Right lung (tissue), 10 donors: ENCODE measurements at places on chromosomes 4 and X.

GRCh38 chr4:60617731-60618130, 582.4 kb upstream of the ADGRL3 start:
- no peak for DNase-seq

DNA sequence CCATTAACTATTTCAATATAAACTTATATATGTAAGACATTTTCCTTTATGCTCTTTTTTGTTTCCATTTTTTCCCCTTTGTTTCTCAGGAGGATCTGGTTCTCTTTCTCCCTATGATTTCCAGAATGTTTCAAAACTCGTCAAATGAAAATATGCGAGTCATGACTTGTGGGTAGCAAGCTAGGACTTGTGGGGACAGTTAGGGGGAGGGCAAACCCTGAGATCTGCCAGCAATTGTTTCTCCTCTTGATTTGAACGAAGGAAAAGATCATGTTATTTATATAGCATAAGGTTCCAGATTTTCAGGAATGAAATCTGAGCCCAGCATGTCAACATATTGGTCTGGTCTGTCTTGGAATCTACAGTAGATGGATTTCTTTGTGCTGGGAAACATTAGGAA, 28.9 kb upstream of the GPC4 start:
- DNase-seq: no peak

DNA sequence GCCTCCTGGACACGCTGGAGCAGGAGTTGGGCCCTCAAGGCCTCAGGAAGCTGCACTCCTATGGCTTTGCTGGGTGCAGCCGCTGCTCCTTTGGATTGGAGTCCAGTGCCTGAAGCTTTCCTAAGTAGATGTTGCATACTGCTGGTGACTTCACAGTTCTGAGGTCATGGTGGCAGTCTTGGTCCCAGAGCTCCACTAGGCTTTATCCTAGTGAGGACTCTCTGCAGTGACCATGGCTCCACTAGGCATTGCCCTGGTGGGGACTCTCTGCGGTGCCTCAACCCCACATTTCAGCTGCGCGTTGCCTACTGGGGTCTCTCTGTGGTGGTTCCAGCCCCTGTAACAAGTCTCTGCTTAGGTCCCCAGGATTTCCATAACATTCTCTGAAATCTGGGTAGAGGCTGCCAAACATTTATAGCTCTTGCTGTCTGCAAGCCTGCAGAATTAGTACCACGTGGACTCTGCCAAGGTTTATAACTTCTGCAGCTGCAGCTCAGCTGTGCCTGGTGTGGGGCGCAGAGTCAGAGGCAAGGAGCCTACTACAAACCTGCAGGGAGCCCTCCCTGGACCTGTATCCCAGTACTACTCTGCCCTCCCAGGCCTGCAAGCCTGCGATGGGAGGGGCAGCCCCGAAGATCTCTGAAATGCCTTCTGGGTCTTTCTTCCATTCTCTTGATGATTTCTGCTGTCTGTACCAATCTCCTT, 46.0 kb upstream of the NFKB1 start:
- peak; percentile 33 for DNase-seq

DNA sequence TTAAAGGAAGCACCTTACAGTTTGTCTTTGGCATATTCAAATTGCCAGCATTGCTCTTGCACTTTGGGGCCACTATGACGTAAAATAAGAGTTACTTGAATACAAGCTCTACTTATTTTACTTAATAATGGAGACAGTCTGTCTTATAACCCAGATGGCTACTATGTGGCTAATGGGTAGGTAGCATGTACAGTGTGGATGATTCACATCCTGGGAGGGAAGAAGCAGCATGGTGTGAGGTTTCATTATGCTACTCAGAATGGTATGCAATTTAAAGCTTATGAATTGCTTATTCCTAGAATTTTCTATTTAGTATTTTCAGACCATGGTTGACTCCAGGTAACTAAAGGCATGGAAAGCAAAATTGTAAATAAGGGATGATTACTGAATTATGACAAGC, 761.8 kb upstream of the ATOH1 start:
- no peak for DNase-seq

GRCh38 chr4:6901669-6902317, 7.8 kb upstream of the TBC1D14 start:
- DNase-seq: no peak

GRCh38 chrX:44514272-44514671, 28.4 kb downstream of the FUNDC1 start:
- DNase-seq: no peak

GRCh38 chr4:31974490-31975002, 1254.4 kb downstream of the PCDH7 start:
- no peak for DNase-seq

GRCh38 chrX:45508454-45508853, 307.8 kb upstream of the DIPK2B start:
- no peak for DNase-seq

DNA sequence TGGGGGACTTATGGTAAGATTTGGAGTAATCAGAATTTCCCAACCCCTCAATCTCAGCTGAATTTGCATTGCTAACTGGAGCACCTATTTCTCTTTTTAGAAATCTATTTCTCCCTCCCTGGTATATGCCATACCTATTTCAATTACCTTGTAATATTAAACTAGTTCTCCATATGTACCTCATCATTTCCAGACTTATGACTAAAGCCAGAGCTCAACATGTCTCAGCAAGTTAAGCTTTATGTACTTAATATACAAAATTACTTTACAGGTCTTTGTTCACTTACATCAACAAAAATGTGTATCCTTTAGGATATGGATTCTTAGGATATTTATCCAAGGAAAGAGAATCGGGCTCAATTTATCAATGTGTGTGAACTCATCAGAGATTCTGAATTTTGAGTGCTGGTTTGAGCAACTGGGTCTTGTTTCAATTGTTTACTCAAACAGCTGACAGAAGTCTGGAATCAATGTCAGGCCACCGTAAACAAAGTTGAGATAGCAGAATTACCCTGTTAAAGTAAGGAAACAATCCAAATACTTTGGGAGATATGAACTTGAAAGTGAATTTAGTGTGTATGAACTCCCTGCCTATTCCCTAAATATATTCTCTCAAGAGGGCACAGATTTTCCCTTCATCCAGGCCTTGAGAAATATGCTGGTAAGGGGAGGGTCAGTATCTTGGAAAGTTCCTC, 199.6 kb downstream of the VEGFC start:
- no peak for DNase-seq

- no peak for DNase-seq
Measured at GRCh38 chrX:65688403-65688871, 21.0 kb downstream of the MSN start.

DNA sequence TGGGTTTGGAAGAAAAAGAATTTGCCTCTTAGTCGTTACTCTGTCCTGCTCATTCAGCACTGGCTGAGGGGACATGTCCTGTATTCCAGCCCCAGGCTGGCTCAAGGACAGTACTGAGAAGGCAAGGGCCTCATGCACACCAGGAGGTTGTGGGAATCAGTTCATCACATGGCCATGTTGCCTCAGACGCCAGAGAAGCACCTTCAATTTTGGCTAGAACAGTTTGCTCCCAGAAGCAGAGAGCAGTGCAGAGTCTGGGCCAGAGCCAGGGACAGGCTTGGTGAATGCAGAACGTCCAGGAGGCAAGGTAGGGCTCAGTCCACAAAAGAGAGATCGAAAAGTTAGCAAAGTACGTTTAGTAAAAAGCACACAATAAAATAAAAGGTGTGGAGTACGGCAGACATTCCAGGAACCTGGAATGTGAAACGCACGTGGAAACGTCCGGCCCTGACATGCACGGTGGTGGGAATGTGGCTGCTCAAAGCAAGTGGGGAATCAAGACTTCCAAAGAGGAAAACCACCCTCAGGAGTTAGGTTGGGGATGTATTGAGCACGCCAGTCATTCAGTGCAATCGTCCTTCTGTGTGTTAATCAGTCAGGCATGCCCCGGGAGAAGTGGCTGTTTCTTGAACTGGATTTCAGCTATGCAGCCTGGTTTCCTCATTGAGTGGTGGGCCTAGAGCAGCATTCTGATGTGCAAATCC, 1.2 kb upstream of the SLC2A9 start:
- DNase-seq: no peak

DNA sequence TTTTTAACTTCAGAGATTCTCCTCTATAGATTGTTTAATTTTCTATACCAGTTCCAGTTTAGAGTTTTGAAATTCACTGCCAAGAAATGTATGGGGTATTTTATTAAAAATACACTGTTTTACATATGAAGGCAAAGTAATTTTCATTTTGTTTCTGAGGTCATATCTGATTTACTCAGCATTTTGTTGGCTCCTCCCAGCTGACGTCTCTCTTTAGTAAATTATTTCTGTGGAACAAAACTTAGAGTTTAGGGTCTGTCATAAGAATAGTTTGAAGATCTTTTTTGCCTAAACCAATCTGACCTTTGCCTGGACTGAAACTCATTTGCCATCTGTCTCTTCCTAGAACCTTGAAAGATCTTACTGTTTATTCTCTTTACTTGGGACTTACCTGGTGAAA, 16.9 kb downstream of the FNIP2 start:
- DNase-seq: no peak

- no peak for DNase-seq
Measured at GRCh38 chr4:105896984-105897775, 1.9 kb downstream of the NPNT start.

DNA sequence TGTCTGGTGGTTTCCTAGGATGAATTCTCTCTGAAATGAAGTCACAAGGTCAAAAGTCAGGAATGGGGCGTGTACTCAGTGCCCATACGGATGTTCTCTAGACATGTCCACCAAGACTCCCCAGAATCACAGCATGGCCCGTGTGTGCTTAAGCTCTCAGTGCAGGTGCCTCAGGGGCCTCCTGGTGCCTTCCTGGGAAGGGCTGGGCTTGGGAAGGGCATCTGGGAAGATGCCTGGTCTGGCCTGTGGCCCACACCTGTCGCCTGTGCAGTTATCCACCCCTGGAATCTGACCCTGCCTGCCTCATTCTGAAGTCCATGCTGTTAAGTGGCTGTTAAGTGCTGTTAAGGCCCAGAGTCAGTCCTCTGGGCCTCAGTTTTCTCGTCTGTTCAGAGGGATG, 31.2 kb downstream of the SORCS2 start:
- DNase-seq: no peak

GRCh38 chr4:14864365-14865030, 137.8 kb upstream of the CPEB2 start:
- no peak for DNase-seq

DNA sequence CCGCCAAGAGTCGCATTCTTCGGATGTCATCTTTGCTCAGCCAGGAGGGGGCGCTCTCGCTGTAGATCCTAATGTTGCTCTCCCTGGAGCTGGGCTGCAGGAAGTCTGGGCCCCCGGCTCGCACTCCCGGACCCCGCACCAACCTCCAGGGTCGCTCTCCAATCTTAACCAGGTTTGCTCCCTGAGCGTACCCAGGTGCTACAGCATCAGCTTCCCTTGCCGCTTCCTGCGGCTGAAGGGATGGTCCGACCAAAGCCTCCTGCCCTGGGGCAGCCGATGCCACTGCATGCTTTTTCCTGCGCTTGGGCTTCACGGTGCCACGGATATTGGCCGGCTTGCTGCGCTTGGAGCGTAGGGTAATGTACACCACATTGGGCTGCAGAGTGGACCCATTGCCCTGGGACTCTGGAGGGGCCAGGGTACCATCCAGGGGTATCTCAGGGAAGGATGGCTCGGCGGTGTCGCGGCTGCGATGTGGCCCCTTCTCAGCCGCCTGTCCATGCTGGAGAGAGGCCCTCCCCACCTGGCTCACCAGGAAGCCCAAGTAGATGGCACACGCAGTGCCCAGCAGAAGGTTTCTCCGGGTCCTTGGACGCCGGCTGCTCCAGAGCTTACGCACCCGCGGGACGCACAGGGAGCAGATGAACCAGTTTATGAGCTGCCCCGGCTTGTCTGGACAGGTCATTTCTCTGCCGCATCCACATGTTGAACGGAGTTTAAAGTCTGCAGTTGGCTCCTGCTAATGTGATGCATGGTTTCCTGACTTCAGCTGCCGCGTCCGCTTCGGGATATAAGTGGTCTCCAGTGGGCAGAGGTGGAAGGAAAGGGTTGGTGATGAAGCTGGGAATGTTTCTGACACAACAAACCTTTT, 1.9 kb downstream of the GASK1B start:
- no peak for DNase-seq

GRCh38 chrX:132532097-132532496, 43.3 kb upstream of the MBNL3 start:
- no peak for DNase-seq

GRCh38 chr4:148216866-148217814, 225.1 kb downstream of the NR3C2 start:
- DNase-seq: no peak

- DNase-seq: no peak
Measured at GRCh38 chr4:187491286-187491685, 504.3 kb upstream of the ZFP42 start.

DNA sequence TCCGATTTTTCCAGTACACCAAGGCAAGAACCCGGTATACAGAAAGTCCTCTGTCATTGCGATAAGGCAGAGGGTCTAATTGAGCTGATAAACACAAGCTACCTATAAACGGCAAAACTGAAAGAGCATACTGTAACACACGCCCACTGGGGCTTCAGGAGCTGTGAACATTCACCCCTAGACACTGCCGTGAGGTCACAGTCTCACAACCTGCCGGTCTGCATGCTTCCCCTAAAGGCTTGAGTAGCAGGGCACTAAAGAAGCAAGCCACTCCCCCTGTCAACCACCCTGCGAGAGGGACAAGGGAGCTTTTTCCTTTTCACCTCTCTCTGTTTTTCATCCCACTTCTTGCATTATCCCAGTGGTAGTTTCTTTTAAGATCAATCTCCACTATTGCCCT, 22.4 kb upstream of the F9 start:
- DNase-seq: no peak

DNA sequence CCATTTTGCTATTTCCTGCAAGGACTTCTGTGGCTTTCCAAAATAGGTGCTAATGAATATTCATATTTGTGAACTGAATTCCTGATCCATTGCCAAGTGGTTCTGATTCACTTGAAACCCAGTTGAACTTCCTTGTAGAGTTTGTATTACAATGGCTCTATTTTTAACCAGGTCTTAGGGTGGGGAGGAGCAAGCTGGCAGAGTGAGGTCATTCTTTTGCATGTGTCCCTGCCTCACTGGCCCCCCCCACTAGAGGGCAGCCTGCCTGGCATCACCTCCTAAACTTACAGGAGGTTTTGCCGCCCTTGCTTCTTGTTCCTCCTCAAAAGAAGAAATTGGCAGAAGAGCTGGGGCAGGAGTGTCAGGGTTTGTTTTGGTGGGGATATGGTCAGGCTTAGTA, 10.5 kb downstream of the PTTG2 start:
- DNase-seq: no peak

- DNase-seq: no peak
Measured at GRCh38 chr4:123244137-123244536, 152.5 kb upstream of the SPRY1 start.

GRCh38 chrX:121258545-121258944, 211.1 kb downstream of the GLUD2 start:
- no peak for DNase-seq

DNA sequence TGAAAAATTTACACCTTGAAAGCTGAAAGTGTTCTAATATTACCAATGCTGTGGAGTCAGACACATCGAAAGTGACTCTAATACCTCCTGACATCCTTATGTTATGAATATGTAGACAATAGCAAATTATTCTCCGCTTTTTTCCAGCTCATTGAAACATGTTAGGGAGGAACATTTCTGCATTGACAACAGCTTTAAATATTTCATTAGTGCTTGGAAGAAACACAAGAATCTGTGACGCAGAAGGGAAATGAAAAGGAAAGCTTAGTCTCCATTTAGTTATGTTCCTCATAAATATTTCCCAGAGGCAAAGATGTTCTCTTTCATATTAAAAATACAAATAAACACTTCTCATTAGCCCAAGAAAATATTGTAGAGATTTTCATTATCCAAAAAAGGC, 55.8 kb upstream of the CD99 start:
- DNase-seq: no peak
